ENCODE measurements at places on chromosomes 2 and 18.

GRCh38 chr2:36812196-36812595 lies 115.7 kb downstream of the VIT start:
- DNase-seq: no peak

DNA sequence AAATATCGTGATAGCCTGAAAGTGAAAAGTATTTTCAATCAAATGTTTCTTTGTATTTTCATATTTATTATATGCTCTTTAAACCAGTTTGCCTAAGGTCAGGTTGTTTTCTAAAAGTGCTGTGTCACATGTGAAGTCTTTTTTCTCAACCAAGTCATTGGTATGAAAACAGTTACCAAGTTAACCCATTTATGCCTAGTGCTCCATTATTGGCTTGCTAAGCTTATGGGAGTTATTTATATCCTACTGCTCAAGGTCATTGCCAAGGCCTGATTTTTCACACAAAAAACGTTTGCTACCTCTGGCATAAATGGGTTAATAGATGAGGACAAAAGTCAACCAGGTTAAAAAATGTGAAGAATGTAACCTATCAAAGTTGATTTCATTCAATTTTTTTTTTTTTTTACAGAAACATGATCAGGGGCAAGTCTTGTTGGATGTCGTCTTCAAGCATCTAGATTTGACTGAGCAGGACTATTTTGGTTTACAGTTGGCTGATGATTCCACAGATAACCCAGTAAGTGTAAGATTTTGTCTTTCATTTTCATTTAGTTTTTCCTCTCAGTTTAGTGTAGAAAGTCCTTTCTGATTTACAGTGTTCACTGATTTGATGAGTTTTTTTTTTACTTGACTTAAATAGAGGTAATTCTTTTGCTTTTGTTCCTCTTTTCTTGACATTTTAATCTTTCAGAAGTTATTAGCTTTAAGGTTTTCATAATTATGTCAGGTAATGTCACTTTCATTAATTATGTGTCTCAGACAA lies 102.6 kb downstream of the PTPN4 start:
- no peak for DNase-seq

DNA sequence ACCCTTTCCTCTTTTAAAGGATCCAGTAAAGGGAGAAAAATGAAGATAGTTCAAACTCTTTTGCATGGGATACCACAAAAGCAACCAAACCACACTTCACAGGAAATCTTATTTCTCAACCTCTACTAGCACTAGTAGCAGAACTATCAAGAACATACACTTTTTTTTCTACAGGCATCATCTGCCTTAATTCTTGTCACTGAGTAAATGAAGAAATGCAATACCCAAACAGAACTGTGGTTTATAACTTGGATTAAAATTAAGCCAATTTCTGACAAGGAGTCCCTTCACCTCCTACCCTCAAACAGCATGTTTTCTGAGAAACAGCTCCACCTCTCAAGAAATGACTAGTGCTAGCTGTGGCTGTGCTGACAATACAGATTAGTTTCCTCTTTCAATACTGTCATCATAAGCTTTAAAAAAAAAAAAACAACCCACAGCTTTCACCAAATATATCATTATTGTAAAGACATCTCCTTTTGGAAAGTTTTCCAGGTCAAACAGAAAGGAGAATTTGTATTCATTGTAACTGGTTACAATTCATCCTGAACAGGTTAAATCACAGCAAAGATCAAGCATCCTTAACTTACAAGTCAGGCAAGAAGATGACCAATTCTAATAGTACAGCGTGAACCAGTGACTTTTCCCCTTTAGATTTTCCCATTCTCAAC lies 44.4 kb downstream of the PTPN2 start:
- DNase-seq: no peak

- no peak for DNase-seq
These were observed 371.8 kb downstream of the EPHA4 start for GRCh38 chr2:221200184-221200839.

DNA sequence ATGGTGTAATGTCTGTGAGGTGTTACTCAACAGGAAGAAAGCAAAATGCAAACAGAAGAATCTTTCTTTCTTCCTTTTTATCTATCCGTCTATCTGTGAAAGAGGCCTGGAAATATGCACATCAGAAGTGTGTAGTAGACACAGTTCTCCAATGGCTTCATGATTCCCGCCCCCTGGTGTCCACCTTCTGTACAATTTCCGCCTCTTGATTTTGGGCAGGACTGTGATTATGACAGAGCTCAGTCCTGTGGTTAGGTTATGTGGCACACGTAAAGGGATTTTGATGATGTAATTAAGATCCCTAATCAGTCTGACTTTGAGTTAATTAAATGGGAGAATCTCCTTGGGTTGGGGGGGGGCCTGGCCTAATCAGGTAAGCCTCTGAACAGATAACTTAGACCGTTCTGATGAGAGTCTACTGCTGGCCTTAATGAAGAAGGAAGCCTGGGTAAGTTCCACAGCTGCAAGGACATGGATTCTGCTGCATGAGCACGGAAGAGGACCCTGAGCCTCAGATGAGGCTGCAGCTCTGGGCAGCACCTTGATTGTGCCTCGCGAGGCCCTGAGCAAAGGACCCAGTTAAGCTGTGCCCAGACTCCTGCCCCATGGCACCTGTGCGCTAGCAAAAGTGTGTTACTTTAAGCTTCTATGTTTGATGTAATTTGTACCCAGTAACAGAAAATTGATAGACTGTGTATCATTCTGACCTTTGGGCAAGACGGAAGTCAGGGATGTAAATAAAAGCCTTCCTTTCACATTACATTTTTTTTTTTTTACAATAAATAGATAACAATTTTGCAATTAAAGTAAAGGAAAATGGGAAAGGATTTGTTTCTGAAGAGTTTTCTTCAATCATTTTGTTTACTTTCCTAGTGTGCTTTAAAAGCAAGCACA lies 11.3 kb upstream of the KCNF1 start:
- DNase-seq: no peak
